ENCODE measurements at places on chromosomes 2 and 18.

GRCh38 chr2:223529696-223530095 is 72.5 kb downstream of the SCG2 start:
- DNase-seq: no peak

GRCh38 chr18:59758106-59758505 is 60.9 kb upstream of the CCBE1 start:
- no peak for DNase-seq

DNA sequence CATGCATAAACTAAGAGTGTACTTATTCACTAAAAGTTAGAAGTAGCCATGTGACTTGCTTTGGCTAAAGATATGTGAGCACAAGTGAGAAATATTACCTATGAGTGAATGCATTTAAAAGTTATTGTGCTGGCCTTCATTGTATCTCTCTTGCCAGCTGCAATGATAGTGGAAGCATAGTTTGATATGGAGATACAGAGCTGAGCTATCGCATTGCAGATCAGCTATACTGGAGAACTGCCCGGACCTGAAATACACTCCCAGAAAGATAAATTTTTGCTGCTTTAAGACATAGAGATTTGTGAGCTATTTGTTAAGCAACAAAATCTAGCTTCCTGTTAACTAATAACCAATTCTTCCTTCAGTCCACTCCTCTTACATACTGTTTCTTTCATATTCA is 571.1 kb downstream of the CPS1 start:
- no peak for DNase-seq

- no peak for DNase-seq
Observed at GRCh38 chr2:201152999-201153815, 29.7 kb upstream of the CASP10 start.

DNA sequence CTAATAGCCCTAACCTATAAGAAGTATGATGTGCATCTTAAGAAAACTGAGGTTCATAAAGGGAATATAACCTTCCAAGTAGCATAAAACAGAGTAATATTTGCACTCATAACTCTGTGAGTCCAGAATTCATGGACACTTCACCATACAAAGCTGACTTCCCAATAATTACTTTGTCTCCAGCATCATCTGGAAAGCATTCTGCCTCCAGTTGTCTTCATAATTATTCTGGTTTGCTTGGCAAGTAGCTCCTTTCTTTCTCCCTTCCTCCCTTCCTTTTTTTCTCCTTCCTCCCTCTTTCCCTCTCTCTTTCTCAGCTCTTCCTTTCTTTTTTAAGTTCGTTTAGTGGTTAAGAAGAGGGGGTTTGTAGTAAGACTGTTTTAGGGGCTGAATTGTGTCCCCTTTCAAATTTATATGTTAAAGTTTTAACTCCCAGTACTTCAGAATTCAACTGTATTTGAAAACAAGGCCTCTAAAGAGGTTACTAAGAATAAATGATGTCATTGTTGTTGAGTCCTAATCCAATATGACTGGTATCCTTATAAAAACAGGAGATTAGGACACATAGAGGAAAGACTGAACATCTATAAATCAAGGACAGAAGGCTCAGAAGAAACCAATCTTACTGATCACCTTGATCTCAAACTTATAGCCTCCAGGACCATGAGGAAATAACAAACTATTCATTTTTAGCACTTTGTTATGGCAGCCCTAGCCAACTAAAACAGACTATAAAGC is 28.9 kb downstream of the TFPI start:
- DNase-seq: no peak
